ENCODE measurements at places on chromosomes 16 and 17.

- DNase-seq, result no peak
Measured at GRCh38 chr16:1932050-1933028, 10.7 kb downstream of the MSRB1 start.

GRCh38 chr16:55115506-55115905 is 184.8 kb downstream of the IRX5 start:
- DNase-seq, result no peak

GRCh38 chr17:6679241-6679640 is 27.7 kb downstream of the C17orf100 start:
- DNase-seq, result no peak

DNA sequence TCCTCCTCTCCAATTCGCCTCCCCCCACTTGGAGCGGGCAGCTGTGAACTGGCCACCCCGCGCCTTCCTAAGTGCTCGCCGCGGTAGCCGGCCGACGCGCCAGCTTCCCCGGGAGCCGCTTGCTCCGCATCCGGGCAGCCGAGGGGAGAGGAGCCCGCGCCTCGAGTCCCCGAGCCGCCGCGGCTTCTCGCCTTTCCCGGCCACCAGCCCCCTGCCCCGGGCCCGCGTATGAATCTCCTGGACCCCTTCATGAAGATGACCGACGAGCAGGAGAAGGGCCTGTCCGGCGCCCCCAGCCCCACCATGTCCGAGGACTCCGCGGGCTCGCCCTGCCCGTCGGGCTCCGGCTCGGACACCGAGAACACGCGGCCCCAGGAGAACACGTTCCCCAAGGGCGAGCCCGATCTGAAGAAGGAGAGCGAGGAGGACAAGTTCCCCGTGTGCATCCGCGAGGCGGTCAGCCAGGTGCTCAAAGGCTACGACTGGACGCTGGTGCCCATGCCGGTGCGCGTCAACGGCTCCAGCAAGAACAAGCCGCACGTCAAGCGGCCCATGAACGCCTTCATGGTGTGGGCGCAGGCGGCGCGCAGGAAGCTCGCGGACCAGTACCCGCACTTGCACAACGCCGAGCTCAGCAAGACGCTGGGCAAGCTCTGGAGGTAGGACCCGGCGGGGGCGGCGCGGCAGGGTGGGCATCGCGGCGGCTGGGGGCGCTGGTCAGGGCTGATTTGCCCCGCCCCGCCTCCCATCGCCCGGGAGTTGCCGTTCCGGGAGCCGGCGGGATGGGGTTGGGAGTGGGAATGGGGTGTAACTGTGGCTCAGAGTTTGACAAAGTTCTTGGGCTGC is 567 bp downstream of the SOX9 start:
- no peak for DNase-seq

DNA sequence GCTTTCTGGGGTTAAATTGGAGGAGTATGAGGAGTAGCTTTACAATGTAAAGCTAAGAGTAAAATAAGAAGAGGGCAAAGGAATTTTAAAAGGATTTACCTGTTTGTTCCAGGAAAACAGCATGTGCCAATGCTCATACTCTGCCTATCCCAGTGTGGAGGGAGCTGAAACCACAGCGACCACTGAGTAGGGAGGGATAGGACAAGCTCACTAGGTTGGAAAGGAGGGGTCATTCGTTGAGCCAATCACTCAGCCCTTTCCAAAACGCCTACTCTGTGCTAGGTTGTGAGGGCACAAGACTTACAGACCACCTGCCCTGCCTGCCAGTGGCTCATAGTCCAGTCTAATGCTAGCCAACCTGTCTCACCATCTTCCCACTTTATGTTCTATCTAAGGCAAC is 1.1 kb upstream of the DNAJC7 start:
- DNase-seq, result no peak

GRCh38 chr17:57391076-57391825 is 134.9 kb downstream of the MSI2 start:
- DNase-seq, result no peak

DNA sequence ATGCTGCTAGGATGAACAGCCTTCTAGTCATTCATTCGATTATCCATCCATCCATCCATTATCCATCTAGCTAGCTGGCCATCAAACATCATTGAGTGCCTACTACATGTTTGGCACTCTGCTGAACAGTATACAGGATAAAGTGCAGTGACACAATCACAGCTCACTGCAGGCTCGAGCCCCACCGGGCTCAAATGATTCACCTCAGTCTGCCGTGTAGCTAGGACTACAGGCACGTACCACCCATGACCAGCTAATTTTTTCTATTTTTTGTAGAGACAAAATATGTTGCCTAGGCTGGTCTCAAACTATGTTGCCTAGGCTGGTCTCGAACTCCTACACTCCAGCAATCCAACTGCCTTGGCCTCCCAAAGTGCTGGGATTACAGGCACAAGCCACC is 50.0 kb downstream of the SSH2 start:
- DNase-seq, result no peak
